Dermis blood vessel endothelial cell (primary cell): ENCODE measurements at places on chromosomes 4 and X. TPM values are rescaled to one million over a fixed set of nuclear protein-coding genes. Genes with fewer than 3 reads are reported as not detected.

AMTN gene
- total RNA-seq = not detected in 2 replicates

GATA1 gene
- total RNA-seq = not detected in 2 replicates

TSPAN7 gene
- 25.2 and 28.4 TPM in 2 replicates for total RNA-seq

CFAP99 gene
- total RNA-seq = 0.17 TPM in 1 of 2 replicates, not detected in the other

DCLK2 gene
- total RNA-seq = 2.0 and 2.4 TPM in 2 replicates

MID2 gene
- total RNA-seq = 114 and 159 TPM in 2 replicates

FAM184B gene
- not detected in 2 replicates for total RNA-seq

CTAG1A gene
- total RNA-seq = not detected in 2 replicates

SRPX2 gene
- total RNA-seq = 21.8 and 22.0 TPM in 2 replicates

DNA sequence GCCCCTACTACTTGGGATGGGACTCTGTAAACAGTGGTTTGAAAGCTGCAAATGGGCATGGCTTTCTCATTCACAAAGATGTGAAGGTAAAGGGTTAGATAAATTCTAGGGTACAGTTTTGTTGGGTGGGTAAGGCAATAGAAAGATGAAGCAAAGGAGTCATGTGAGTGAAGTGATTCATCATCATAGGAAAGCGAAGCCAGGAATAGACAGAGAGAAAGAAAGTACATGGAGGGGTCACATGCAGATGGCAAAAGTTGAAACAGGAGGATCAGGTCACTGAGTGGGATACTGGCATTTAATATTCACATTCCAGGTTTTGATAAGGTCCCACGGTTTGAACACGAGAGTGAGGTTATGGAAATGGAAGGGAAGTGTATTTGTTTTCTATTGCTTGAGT lies 8.2 kb upstream of the ABCG2 start:
- DNase-seq = no peak

GRCh38 chrX:127390316-127390715 lies 570.8 kb downstream of the PRR32 start:
- DNase-seq = no peak

DNA sequence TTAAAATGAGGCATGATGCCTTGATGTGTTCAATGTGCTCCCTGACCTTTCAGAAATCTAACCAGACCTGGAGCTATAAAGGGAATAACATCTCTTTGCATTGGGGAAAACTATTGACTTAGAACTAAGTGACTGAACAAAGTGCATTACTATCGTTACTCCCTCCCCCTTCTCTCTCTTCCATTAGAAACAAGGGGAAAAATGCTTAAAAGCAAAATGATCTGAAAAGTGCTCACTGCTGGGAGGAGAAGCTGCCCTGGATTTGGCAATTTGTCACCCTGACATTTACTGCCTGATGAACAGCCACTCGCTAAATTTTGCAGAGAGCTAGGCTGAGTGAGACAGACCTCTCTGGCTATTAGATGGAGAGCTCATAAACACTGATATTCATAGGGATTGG lies 48.6 kb upstream of the PARM1 start:
- no peak for DNase-seq

- DNase-seq = no peak
These were observed 33.9 kb upstream of the SLC9A7 start for GRCh38 chrX:46792810-46793188.

- DNase-seq = peak; percentile 95
These were observed 96.6 kb downstream of the ADRA2C start for GRCh38 chr4:3862640-3863420.

DNA sequence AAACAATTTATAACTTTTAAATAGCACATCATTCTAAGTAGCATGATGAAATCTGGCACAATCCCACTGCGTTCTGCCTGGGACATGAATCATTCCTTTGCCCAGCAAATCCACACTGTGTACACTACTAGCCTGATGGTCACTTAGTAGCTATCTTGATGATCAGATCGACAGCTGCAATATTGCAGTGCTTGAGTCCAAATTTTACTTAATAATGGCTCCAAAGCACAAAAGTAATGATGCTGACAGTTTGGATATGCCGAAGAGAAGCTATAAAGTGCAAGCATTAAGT lies 86.6 kb upstream of the NPNT start:
- no peak for DNase-seq

- DNase-seq = no peak
These were observed 50.0 kb upstream of the CPLX1 start for GRCh38 chr4:875818-876423.

DNA sequence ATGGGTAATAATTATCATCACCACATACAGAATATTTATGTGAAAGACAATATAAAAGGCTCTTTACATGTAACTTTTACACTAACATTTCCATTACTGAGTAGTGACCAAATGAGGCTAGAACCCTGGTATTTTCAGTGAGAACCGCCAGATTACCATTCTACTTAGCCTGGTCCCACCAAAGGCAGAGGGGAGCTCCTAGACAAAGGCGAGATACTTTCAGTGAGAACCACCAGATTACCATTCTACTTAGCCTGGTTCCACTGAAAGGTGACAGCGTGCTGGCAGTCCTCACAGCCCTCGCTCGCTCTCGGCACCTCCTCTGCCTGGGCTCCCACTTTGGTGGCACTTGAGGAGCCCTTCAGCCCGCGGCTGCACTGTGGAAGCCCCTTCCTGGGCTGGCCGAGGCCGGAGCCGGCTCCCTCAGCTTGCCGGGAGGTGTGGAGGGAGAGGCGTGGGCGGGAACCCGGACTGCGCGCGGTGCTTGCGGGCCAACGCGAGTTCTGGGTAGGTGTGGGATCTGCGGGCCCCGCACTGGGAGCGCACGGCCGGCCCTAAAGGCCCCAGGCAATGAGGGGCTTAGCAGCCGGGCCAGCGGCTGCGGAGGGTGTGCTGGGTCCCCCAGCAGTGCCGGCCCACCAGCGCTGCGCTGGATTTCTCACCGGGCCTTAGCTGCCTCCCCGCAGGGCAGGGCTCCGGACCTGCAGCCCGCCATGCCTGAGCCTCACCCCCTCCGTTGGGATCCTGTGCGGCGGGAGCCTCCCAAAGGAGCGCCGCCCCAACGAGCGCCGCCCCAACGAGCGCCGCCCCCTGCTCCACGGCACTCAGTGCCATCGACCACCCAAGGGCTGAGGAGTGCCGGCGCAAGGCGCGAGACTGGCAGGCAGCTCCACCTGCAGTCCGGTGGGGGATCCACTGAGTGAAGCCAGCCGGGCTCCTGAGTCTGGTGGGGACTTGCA lies 1276.1 kb downstream of the PCDH7 start:
- DNase-seq = no peak

DNA sequence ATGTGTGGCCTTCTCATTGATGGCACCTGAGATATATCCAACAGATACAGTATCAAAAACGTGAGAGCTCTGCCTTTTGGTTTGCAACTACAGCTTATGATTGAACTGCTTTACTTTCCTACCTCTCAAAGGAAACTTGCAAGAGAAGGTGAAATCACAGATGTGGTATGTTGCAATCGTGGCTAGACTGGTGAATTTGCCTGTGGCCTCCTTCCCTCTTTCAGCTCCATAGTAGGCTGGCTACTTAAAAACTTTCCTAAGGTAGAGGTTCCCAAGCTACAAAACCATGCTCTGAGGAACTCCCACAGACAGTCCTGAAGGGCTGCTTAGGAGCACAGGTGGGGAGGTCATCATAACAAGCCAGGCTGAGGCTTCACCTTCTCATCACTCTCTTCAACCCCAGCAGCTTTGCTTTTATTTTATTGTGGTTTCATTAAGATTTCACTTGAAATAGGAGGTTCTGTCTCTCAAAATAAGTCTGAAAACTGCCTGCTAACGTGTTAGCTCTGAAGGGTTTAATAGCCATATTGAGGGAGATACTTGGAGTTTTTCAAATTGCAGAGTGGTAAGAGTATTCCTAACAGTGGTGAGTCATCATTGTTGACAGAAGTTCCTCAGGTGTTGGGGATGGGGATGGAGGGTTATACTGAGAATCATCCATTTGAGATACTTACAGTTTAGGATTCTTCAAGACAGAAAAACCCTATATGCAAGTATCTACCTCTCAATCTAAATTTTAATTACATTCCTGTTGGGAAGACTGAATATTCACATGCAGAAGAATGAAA lies 93.5 kb upstream of the UCP1 start:
- DNase-seq = no peak

GRCh38 chrX:33415459-33415858 lies 204.1 kb upstream of the DMD start:
- no peak for DNase-seq

GRCh38 chr4:6207602-6208001 lies 7.3 kb upstream of the JAKMIP1 start:
- DNase-seq = no peak

DNA sequence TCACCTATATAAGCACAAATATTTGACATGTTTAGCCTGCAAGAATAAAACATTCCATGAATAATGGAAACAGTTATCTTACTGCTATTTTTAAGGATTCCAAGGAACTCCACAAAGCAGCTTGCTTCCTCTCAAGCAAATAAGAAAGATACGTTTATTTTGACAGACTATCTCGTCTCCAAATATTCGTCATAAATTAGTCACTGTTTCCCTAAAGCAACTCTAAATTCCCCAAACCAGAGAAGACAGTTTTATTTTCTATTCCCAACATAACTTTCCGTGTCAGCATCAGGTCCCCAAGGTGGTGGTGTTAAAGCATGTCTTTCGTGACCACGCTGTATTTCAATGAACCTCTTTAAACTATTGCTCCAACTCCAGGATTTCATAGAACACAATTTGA lies 24.3 kb upstream of the DKK2 start:
- DNase-seq = no peak

- no peak for DNase-seq
These were observed 26.1 kb downstream of the ARHGEF6 start for GRCh38 chrX:136754651-136755050.

DNA sequence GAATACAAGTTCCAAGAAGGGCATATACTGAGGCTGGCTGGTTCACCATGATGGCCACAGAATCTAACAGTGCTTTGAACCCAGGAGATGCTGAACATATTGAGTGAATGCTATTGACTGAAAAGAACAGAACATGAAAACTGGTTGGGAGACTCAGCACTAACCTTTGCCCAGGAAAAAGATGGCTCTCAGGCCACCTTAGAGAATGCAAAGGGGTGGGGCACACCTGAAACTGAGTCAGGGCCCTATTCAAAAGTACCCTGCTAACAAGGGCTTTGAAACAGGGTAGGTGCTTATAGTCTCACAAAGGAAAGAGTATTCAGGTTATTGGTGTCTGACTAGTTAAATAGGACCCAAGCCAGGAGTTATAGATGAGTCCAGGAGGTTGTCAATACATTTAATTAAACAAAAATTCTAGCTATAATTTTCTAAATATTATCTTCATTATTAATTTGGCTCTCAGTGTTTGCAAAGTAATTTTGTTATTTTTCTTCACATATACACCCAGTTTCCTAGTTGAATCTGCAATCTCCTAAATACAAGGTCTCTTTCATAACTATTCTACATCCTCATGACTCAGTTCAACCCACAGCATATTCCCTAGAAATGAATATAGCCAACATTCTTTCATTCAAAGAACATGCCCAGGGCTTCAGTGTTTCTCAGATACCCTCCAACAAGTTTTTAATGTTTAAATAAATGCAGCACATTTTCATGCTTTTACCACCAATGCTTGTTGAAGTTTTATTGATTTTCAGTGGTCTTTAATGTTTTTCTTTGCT lies 144.2 kb upstream of the RAPGEF2 start:
- no peak for DNase-seq

DNA sequence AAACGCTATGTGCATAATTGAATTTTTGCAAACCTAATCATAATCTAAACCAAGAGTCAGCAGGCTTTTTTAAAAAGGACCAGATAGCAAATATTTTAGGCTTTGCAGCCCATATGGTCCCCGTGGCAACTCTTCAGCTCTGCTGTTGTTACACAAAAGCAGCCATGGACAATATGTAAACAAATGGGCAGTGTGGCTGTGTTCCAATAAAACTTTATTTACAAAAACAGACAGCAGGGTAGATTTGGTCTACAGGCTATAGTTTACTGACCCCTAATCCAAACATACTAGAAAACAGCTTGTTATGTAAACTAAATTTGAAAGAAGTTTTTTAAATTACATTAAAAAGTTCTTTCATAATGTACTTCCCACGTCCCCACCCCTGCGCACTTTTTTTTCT lies 53.1 kb downstream of the FUNDC1 start:
- DNase-seq = no peak

- DNase-seq = no peak
These were observed 46.2 kb downstream of the PPEF1 start for GRCh38 chrX:18753631-18754030.

DNA sequence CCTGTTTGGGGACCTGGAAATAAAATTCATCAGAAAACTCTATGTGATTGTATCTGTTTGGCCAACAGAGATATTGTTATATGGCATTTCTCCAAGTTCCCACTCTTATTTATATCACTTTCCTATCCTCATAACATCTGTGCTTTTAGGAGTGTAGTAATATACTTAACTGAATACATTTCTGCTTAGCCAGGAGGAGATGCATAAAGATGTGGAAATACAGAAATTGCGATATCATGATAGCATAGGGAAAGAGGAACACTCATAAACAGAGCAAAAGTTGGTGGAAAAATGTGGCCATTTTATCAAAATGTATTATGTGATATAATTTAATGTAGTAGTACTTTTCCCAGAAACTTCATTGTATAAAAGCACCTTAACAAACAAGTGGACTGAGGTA lies 46.1 kb upstream of the TSPAN7 start:
- DNase-seq = no peak

DNA sequence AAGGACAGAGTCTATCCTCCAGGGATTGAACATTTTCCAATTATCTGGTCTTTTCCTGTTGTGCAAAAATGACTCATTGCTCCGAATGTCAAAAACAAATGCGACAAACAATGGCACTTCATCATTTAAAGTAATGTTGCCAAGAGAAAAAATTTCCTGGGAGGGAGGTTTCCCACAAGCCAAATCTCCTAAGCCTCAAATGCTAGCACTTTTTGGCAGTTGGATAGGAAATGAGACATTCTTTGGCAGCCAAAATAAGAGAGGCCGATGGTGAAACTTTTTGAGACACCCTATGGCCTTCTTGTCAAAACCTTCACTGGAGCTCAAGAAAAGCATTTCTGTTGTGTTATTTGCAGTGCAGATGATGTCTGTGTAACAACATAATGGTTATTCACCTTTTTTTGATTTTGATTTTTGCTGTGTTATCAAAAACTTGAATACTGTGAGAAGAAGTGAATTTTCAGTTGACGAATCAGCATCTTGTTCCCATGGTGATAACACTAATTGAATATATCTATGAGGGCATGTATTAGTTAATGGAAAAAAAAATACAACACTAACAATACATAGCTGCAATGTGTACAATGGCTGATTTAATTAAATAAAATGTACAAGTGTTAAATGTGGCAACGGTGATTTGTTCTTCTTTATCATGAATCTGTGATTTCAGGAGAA lies 333.8 kb downstream of the ANK2 start:
- peak; percentile 81 for DNase-seq

GRCh38 chrX:17462881-17463280 lies 87.9 kb downstream of the NHS start:
- no peak for DNase-seq

GRCh38 chr4:93828332-93828994 lies at the start of gene ATOH1:
ATOH1 (plus strand) TSS chr4:93828753; CDS start chr4:93828927, 174 bp downstream.
- DNase-seq = no peak

DNA sequence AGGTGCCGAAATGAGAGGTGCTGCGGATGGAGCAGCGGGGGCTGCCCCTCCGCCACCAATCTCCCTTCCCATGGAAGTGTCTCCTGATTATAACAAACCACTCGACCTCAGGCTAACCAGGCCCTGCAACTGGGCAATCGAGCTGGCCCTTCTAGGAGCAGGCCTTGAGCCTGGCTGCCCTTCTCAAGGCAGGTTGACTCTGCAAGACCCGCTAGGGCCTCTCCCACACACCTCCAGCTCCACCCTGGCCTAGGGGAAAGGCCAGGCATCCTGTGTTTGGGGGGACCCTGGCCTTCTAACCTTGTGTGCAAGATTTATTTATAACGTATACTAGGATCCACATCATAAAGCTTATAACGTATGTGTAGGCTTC lies 3.7 kb upstream of the BCOR start:
- DNase-seq = no peak

GRCh38 chrX:118980761-118981160 lies 6.3 kb downstream of the LONRF3 start:
- no peak for DNase-seq
